ENCODE measurements at places on chromosomes 6 and 20.

DNA sequence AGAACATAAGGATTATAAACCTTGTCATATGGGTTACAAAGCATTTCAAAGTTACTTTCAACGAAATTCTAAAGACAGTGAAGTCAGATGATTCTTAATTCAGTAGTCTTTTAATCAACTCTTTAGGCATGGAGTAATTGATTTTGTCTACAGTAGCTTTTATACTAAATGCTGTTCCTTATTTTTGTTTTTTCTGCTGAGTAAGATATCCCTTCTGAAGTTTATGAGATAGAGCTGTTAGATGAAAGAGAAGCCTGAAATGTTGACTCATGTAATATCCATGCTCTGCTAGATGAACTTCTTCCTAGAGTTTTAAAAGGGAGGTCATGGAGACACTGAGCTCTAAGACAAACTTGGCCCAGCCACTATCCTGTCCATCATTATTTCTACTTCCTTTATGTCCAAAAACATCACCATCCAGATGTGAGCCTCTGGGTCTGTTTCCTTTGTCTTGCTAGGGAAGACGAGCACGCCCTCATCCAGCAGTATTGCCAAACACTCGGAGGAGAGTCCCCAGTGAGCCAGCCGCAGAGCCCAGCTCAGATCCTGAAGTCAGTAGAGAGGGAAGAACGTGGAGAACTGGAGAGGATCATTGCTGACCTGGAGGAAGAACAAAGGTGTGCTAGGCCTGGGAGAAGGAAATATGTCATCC lies 550.3 kb downstream of the UTRN start:
- DNase-seq: no peak

DNA sequence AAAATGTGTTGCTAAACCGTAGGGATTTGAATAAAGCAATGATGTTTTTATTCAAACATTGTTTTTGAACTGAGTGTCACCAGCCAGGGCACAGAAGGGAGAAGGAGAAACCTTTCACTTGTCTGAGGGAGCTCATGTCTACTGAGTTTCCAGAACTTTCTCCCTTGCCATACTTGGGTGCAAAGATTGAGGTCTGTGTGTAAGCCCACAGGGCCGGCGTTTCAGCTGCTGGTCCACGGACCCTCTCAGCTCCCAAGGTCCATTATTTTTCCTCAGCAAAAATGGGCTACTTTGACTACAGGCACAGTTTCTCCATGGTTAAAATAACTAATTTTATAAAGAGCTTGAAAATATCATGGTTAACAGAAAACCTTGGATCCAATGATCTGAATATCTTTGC lies 32.6 kb downstream of the PSMG4 start:
- DNase-seq: no peak

DNA sequence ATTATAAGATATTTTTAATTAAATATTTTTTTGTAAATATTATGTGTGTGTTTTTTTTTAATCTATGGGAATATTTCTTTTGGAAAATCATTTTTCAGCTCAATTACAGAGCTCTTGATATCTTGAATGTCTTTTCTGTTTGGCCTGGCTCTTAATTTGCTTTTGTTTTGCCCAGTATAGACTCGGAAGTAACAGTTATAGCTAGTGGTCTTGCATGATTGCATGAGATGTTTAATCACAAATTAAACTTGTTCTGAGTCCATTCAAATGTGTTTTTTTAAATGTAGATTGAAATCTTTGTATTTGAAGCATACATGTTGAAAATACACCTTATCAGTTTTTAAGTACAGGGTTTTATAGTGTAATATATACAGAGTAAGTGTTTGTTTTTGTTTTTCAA lies 2.6 kb downstream of the ID4 start:
- DNase-seq: no peak

DNA sequence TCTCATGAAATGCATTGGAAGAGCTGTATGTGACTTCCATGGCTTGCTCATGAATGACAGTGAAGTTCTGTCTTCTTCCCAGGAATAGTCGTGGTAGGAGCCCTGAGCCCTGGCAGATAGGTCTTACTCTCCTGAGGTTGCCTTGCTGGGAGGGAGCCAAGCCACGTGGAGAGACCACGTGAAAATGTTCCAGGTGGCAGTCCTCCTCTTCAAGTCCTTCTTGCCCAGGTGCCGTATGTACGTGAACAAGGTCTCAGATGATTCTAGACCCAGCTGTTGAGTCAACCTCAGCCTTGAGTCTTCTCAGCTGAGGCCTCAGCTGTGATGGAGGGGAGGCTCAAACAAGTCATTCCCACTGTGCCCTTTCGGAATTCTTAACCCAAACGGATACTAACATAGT lies 192.4 kb upstream of the PRDM1 start:
- no peak for DNase-seq

DNA sequence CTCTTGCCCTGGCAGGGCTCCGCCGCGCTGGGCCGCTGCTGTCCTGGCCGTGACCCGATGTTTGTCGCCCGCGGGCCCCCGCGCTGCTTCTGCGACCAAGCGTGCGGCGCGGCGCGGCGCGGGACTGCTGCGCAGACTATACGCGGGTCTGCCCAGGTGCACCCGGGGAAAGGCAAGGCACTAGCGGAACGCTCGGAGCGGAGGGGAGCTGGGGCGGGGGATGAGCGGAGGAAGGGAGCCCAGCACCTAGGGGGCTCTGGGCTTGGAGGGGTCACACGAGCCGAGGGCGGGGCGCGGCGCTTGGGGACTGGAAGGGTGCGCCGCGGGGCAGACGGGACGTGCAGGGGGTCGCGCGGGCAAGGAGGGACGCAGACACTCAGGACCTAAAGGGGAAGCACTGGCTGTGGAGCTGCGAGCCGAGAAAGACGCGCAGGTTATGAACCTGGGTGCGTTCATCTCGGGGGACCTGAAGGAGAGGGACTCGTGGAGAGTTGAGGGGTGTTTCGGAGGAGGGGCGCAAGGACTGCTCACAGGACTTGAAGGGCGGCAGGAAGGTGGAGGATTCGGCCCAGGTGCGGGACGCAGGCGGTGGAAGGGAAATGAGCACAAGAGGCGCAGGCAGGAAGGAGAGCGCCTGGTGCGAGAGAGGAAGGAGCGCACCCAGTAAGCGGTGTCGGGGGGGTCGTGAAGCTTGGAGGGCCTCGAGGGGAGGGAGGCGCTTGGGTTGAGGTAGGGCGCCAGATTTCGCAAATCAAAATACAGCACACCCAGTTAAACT lies 40.8 kb upstream of the ZNFX1 start:
- no peak for DNase-seq
